ENCODE measurements at places on chromosomes 1 and 21.

- no peak for DNase-seq
These were observed 11.1 kb downstream of the LRRC3 start for GRCh38 chr21:44466351-44466954.

- DNase-seq: no peak
These were observed 11.4 kb downstream of the SLC1A7 start for GRCh38 chr1:53130878-53131589.

GRCh38 chr21:41885341-41886024, 6.3 kb upstream of the PRDM15 start:
- no peak for DNase-seq

GRCh38 chr21:28805885-28806284, 186.8 kb downstream of the LTN1 start:
- DNase-seq: no peak

DNA sequence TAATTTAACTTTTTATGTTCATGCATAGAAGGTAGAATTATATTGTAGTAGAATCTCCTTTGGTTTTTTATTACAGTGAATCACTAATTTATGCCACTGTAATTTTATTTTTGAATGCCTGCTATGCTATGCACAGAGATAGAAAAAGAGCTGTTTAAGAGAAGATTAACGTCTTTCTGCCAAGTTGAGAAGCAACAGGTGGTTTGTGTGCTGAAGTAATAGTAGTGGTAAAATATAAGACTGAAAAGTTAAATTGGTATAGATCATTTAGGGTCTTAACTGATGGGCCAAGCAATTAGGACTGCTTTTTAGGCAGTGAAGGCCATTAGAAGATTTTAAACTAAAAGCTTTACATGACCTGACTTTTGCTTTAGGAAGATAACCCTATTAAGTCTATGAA, 115.1 kb downstream of the SYT14 start:
- DNase-seq: no peak
